ENCODE measurements at places on chromosomes 3 and 15. TPM values are rescaled to one million over a fixed set of nuclear protein-coding genes. Genes with fewer than 3 reads are reported as not detected.

The BOC gene
- total RNA-seq = 0.43 TPM

The CHRM5 gene
- not detected for total RNA-seq

The ERC2 gene
- total RNA-seq = not detected

The RBPMS2 gene
- total RNA-seq = not detected

The DNASE1L3 gene
- total RNA-seq = not detected

The XCR1 gene
- not detected for total RNA-seq

The CLDN16 gene
- not detected for total RNA-seq

The HESX1 gene
- total RNA-seq = 1.1 TPM

The TMC3 gene
- not detected for total RNA-seq

DNA sequence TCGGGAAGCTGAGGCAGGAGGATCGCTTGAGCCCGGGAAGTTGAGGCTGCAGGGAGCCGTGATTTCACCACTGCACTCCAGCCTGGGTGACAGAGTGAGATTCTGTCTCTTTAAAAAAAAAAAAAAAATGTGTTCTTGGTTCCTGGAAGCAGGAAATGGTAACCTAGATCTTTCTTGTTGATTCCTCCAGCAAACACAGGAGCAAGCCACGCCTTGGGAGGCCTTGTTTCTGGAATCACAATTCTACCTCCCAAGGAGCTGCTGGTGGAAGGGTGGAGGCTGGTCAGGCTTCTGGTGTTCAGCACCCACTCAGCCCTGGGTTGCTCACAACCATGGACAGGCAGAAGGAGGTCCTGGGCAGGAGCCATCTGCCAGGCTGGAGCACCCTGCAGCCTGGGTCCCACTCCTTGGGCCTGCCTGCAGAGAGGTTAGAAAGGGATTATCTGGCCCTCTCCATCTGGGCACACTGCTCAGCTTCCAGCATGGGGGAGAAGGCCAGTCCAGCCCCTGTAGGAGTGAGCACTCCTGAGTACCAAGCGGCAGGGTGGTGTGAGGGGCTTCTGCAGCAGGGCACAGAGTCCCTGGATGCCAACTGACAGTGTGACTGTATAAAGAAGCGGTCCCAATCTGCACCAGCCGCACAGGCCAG is 65.6 kb downstream of the ABTB1 start:
- no peak overlapping the region for H3K27ac ChIP-seq
- no peak overlapping the region for H3K4me3 ChIP-seq
- no peaks in the 10 kb centered on the region for H3K4me1 ChIP-seq
- peaks cover 4% of the 10 kb centered on the region for H3K27me3 ChIP-seq
- H3K36me3 ChIP-seq = no peaks in the 10 kb centered on the region

GRCh38 chr3:151796105-151796680 is 17.7 kb upstream of the AADAC start:
- no peaks in the 10 kb centered on the region for H3K36me3 ChIP-seq
- no peak overlapping the region for H3K27ac ChIP-seq
- no peaks in the 10 kb centered on the region for H3K4me1 ChIP-seq
- H3K4me3 ChIP-seq = no peak overlapping the region
- no peak for DNase-seq

DNA sequence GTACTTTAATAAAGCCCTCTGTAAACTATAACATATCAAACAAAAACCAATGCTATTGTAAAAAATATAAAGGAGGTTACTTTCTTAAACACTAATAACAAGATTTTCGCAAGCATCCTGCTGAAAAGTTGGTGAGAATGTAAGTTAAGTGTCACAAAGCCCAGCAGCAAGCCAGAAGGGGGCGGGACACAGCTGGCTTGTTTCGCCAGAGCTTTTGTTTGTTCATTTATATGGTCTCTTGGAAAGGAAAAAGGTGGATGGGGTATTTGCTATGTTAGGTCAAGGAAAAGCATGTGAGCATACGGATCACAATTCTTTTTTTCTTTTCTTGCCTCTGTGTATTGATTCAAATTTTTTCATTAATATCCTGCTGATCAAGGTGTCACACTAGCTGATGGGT is 59.9 kb downstream of the HACD2 start:
- H3K4me3 ChIP-seq = no peak overlapping the region
- peaks cover 53% of the 10 kb centered on the region for H3K4me1 ChIP-seq
- no peak for DNase-seq

DNA sequence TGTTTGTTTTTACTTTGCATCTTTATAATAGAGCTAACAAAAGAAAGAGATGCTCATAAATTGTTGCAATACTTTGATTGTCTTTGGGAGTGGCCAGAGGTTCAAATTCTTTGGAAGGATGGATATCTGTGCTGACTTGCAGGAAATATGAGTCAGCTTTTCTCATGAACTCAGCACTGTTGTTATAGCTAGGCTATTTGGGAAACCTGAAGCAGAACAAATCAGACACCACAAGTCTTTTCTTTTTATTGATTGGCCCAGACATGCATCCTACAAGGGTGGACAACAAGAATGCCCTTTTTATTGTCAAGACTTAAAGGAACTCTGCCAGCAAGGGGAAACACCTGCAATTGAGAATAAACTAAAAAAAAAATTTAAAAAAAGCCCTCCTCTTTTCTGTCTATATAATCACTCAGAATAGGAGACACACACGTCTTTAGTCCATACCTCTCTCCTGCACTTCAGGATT is 4.6 kb upstream of the DENND4A start:
- H3K4me3 ChIP-seq = no peak overlapping the region
- no peaks in the 10 kb centered on the region for H3K27me3 ChIP-seq
- peaks cover 47% of the 10 kb centered on the region for H3K4me1 ChIP-seq
- DNase-seq = no peak

GRCh38 chr3:187473778-187474406 is 105.7 kb downstream of the RTP4 start:
- no peaks in the 10 kb centered on the region for H3K4me1 ChIP-seq
- peaks cover 11% of the 10 kb centered on the region for H3K27me3 ChIP-seq
- no peak overlapping the region for H3K4me3 ChIP-seq
- peaks cover 3% of the 10 kb centered on the region for H3K36me3 ChIP-seq
- DNase-seq = no peak

DNA sequence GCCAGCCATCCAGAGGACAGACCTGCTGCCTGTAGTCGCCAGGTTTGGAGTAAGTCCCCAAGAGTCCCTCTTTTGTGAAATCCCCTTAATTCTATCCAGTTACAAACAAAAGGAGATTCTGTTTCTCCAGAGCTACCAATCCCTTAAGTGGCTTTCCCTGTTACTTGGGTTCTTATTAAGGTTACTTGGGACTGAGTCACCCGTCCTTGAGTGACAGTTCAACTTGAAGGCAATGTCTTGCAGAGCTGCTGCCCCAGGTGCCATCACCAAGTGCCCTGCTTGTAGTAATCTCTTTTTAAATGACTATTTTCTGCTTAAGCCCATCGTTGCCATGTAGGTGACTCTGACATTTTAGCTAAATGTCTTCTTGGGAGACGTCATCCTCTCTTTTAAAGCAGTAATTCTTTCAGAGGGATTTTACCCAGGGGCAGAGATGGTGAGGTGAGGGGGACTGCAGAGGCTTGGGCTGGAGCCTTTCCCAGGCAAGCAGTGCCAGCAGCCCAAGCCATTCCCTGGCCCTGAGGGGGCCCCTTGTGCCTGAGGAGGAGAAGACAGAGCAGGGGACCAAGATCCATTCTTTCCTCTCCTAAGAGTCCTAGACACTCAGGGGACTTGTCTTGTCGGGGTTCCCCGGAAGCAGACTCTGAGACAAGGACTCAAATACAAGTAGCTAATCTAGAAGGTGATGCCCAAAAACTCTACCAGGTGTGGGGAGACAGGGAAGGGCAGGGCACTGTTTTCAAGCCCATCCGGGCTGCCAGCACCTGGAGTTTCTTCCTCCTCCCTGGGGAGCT is 253.7 kb downstream of the PLCL2 start:
- no peak for DNase-seq
- H3K4me1 ChIP-seq = no peaks in the 10 kb centered on the region
- H3K27ac ChIP-seq = no peak overlapping the region
- no peaks in the 10 kb centered on the region for H3K27me3 ChIP-seq
- H3K36me3 ChIP-seq = peaks cover 2% of the 10 kb centered on the region

GRCh38 chr15:64970698-64971097 is 19.0 kb downstream of the SPG21 start:
- no peak for DNase-seq
- H3K4me3 ChIP-seq = no peak overlapping the region
- peaks cover 34% of the 10 kb centered on the region for H3K36me3 ChIP-seq

DNA sequence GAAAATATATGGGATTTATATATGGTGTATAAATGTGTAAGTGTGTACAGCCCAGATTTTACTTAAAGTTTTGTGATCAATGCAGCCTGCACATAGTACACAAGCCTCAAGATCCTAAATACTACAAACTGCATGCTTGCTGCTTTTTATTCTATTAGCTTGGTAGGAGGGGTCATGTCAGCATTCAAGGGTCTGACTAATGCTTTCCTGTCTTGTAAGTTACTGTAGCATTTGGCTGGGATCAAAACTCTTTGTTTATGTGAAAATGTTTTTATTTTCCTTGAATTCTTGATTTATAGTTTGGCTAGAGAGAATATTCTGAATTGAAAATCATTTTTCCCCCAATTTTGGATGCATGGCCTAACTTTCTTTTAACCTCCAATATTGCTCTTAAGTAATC is 370.9 kb downstream of the NSUN3 start:
- H3K4me1 ChIP-seq = no peaks in the 10 kb centered on the region
- no peak for DNase-seq
- no peak overlapping the region for H3K27ac ChIP-seq
- H3K4me3 ChIP-seq = no peak overlapping the region

- DNase-seq = no peak
- H3K27me3 ChIP-seq = no peaks in the 10 kb centered on the region
- H3K4me3 ChIP-seq = no peak overlapping the region
- peak overlapping the region; percentile 79 for H3K27ac ChIP-seq
Measured at GRCh38 chr15:63244399-63244798, 33.0 kb upstream of the APH1B start.

DNA sequence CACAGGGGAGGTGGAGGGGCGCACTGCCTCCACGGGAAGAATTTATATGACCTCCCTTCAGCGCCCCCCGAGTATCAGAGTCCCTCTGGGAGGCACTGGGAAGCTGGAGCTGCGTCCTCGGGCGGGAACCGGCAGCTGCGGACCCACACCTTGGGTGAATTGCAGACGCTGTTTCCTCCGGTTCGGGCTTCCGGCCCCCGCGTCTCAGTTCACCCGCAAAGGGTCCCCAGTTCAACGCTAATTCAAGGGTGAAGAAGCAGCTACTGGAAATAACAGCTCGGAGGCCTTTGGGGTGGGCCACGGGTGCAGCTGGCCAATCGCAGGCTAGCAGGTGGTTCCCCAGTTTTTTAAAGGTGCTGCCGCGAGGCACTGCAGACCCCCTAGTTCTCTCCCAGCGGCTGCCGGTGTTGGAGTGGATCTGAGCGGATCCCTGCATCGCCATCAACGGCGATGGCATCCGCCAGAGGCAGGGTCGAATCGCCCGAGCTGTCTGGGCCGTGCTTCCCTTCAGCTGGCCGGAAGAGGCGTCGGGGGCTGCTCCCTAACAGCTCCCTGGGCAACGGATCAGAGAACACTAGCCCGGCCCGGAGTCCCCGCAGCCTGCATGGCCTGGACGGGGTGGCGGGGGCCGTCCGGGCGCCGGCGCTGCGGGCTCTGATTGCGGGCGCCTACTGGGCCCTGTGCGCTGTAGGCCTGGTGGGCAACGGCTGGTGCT is 19.4 kb upstream of the ADAMTS7 start:
- peak; percentile 31 for DNase-seq
- peaks cover 15% of the 10 kb centered on the region for H3K27me3 ChIP-seq
- peak overlapping the region; percentile 19 for H3K4me3 ChIP-seq
- peaks cover 3% of the 10 kb centered on the region for H3K4me1 ChIP-seq

DNA sequence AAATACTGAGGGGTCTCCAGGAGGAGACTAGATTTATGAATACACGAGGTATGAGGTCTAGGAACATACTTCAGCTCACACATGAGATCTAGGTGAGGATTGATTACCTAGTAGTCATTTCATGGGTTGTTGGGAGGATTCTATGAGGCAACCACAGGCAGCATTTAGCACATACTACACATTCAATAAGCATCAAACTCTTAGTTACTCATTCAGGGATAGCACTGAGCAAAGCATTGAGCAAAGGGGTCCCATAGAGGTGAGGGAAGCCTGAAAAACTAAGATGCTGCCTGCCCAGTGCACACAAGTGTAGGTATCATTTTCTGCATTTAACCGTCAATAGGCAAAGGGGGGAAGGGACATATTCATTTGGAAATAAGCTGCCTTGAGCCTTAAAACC is 4.5 kb downstream of the CCR5 start:
- no peak overlapping the region for H3K4me3 ChIP-seq
- H3K4me1 ChIP-seq = peaks cover 28% of the 10 kb centered on the region
- no peaks in the 10 kb centered on the region for H3K36me3 ChIP-seq
- no peak for DNase-seq

- H3K4me1 ChIP-seq = peaks cover 66% of the 10 kb centered on the region
- peak overlapping the region; percentile 71 for H3K27ac ChIP-seq
- H3K27me3 ChIP-seq = no peaks in the 10 kb centered on the region
- peaks cover 15% of the 10 kb centered on the region for H3K36me3 ChIP-seq
Measured at GRCh38 chr3:32395496-32395895, 3.8 kb downstream of the CMTM7 start.

DNA sequence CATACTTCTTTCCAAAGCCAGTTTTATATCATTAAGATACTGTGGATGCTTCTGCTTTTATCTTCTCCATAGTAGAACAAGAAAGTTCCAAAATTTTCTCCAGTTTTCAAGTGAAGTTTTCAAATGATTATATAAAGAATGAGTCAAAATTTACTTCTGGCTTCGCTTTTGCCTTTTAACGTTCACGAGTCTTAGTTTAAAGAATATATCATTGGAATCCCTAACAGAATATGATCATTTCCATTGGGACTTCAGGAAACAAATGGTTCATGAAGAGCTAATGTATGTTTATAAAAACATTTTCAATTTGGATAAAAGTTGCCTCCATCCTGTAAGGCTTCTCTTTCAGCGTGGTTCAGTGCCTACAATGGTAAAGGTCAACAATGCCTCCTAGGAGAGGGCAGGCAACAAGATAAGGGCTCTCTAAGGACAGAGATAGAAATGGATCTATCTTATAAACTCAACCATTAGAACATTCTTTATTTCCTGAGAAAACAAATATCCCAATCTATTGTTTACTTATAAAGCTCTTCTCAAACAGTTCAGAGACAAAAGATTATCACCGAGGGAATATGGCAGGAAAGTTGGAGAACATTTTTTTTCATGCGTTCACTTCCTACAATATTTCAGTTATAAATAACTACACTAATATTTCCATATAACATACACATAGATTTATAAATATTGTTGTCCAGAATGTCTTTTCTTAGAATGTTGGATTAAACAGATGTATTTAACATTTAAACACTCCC is 60.5 kb downstream of the FBN1 start:
- no peak overlapping the region for H3K27ac ChIP-seq
- H3K36me3 ChIP-seq = no peaks in the 10 kb centered on the region
- no peak overlapping the region for H3K4me3 ChIP-seq
- no peaks in the 10 kb centered on the region for H3K27me3 ChIP-seq

DNA sequence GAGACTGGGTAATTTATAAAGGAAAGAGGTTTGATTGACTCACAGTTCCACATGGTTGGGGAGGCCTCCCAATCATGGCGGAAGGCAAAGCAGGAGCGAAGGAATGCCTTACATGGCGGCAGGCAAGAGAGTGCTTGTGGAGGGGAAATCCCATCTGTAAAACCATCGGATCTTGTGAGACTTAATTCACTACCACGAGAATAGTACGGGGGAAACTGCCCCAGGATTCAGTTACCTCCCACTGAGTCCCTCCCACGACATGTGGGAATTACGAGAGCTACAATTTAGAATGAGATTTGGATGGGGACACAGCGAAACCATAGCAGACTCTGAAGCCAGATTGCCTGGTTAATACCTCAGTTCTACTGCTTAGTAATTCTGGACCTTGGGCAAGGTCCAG is 67.8 kb downstream of the THSD4 start:
- H3K27me3 ChIP-seq = peaks cover 4% of the 10 kb centered on the region
- H3K4me3 ChIP-seq = no peak overlapping the region
- DNase-seq = no peak
- no peak overlapping the region for H3K27ac ChIP-seq
- no peaks in the 10 kb centered on the region for H3K4me1 ChIP-seq

GRCh38 chr15:39488961-39489360 is 91.9 kb upstream of the THBS1 start:
- no peak overlapping the region for H3K4me3 ChIP-seq
- H3K4me1 ChIP-seq = no peaks in the 10 kb centered on the region
- DNase-seq = no peak
